CD8-positive, alpha-beta T cell (primary cell): ENCODE measurements at places on chromosomes 3 and 15.

GRCh38 chr15:48695088-48695826 is 49.7 kb upstream of the FBN1 start:
- DNase-seq: no peak

DNA sequence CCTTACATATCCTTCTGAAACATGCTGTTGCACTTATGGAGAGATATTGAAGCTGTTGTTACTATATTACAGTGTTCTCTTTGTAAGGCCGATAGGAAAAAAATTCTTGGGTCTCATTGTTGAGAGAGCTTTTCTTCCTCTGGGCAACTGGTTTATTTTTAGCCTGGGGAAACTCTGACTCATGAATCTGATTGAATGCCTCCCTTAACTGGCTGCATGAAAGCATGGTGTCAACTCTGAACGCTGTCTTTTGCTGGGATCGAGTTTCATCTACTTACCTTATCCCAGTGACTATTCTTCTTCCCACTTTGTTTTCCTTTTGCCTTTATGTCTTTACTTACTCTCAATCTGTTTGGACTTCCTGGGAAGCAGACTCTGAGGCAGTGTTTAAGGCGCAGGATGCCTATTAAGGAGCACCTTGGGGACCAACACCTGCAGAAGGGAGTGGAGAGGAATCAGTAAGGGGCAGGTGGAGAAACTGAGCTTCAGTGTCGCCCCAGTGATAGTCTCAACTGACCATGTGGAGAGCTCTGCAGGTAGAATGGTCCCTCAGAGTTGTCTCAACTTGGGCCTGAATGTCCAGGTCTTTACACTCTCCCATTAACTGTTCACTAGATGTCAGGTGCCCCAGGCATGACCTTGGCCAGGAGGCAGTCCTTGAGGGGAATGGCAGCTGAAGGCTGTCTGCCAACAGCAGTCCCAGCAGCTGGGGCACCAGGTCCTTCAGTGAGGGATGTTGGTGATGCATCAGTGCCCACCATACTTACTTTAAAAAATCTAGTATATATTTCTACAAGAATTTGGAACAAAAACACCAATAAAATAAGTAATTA is 88.9 kb upstream of the CCNL1 start:
- DNase-seq: no peak

DNA sequence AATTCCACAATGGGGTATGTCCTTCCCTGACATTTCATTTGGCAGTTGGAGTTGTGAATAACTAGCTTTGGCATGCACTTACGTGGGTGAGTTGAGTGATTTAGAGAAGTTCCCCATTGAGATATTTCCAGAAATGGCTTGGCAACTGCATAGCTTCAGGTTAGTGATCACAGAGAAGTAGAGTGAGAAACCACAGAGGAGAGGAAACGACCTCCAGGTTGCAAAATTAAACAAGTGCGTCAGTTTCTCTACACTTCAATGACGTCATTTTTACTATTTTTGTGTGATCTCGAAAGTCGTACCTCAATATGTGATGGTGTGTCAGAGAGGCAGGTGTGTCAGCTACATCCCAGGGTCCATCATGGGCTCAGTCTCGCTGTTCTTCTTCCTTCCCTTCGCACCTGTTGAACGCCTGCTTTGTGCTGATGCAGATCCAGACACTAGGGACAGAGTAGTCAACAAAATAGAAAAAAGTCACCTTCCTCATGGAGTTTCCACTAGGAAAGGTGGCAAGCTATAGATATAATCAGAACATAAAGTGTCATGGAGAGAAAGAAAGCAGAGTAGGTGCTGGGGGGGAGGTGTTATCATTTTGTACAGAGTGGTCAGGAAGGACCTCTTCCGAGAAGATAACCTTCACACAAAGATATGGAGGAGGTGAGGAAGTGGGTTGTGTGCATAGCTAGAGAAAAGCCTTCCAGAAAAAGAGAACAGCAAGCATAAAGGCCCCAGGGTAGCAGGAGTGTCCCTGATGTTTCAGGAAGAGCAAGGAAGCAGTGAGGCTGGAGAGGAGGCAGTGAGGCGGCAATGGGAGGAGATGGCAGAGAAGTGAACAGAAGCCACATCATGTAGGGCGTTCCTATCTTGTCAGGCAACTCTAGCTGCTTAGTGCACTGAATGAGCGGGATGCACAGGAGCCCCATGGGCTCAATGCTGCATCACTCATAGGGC is 75.6 kb downstream of the MCTP2 start:
- DNase-seq: peak; percentile 85

DNA sequence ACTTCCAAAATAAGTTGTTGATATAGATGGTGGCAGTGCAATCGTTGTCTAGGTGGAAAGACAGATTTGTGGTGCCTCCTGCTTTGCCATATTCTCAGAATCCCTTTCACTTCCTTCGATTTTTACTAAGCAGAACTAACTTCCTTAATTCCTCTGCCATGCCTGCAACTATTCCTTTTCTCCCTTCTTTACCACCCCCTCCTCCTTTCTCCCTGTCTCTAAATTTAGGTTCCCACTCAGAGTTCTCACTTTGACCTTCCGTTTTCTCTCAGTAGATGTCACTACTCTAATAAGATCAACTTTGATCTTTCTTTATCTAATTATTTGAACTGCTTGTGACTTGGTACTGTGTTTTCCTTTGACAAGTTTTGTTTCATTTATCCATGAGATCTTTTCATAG is 351.2 kb downstream of the LPP start:
- no peak for DNase-seq

- DNase-seq: no peak
Measured at GRCh38 chr15:25725758-25726157, 137.4 kb downstream of the ATP10A start.

DNA sequence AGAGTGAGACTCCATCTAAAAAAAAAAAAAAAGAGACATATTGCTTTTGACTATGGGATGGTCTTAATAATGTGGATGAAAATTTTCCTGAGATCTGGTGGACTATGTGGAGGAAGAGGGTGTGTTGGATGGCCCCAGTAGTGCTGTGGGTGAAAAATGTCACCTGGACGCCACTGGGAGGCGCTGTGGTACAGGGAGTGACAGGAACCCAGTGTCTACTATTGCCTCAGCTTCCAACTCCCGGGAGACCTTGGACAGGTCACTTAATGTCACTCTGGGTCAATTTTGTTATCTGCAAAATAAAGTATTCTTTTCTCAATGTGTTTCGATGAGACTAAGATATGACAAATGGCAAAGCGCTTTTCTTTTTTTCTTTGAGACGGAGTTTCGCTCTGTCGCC is 27.7 kb upstream of the DCP1A start:
- peak; percentile 53 for DNase-seq

DNA sequence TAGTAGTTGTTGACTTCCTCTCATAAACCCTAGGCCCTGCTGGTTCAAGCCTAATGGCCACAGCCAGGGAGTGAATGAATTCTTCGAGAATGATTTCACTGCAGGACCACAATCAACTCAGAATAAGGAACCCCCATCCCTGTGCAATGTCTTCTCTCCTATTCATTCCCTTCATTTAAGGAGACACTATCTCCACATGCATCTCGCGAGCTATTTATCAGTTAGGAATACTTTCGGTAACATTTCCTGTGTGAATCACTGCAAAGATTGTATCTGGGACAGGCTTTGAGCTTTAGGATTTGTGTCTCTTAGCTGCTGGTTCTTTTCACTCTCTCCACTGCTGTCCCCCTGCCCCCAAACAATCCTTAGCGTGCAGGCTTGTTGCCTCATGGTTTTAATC is 94.4 kb downstream of the MYLK start:
- no peak for DNase-seq

- no peak for DNase-seq
Measured at GRCh38 chr3:56320883-56321282, 147.4 kb downstream of the ERC2 start.

- DNase-seq: no peak
Measured at GRCh38 chr15:77071305-77072223, 655 bp upstream of the TSPAN3 start.
